Stimulated activated CD8-positive, alpha-beta memory T cell treated with anti-CD3 and anti-CD28 coated beads, Interleukin-15, amount 100 ng/mL, for 24 hours (primary cell): ENCODE measurements at places on chromosomes 11 and 22.

- DNase-seq: peak; percentile 14
Observed at GRCh38 chr11:17013548-17014320, 480 bp downstream of the PLEKHA7 start.

GRCh38 chr11:6556139-6556949 is 47.1 kb downstream of the RRP8 start:
- DNase-seq: no peak

DNA sequence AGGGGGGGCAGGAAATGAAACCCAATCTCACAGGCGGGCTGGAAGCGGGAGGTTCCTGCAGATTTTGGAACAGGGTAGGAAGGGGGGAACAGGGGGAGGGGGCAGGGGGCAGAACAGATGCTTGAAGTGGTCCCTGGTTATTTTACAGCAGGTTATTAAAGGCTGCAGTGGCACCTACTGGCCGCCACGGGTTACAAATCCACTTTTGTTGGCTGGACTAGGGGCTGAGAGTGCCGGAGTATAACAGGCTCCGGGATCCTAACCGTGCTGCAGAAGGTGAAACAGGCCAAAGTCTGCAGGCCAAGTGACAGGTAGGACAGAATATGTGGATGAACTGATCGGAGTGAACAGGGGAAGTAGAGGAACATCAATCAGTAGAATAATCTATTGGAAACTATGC is 2.5 kb downstream of the ROBO3 start:
- DNase-seq: no peak

GRCh38 chr11:59777104-59777503 is 21.9 kb downstream of the STX3 start:
- DNase-seq: no peak

DNA sequence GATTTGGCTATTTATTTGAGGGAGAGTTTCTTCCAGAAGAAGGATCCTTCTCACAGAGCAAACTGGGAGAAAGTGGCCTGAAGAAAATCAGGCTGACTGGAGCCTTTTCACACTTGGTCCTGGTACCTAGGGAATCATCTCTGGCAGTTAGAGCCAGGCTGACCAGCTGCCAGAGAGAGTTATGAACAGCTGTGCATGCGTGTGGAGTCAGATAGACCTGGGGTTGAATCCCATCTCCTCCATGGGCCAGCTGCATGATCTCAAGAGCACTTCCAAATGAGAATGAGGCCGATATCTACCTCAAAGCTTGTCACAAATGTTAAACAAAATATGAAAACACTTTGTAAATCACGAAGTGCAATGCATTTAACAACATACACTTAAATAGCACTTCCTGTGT is 390.0 kb downstream of the TENM4 start:
- no peak for DNase-seq

DNA sequence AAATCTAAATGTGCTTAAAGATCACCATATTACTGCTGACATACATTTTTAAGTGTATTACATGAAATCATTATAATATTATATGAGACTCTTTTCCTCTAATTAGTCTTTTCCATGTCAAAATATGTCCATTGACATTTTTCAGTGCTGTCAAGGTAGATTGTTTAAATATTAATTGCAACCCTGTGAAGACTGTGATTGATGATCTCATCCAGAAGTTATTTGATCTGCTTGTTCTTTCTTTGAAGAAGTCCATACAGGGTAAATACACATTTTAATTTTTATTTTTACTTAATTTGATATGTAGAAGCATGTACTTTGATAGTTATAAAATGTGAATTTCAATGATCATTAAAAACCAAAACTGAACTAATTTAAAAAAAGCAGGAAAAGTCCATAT is 38.4 kb downstream of the DYNC2H1 start:
- no peak for DNase-seq

DNA sequence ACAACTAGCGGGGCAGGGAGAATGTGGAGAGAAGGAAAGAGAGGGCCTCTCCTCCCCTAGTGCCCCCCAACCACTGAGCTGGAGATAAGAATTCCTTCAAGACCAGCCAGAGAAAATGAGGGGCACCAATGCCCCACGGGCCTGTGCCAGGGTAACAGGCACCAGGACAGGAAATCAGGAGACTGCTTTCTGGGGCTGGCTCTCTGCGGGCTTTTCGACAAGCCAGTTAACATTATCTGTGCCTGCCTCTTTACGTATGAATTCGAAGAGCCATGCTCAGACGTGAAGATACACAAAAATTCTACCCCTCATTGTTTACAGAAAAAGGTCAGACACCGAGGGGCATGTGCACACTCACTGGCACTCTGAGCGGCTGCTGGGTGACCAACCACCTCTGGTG is 52.1 kb downstream of the MYH9 start:
- DNase-seq: no peak

- DNase-seq: no peak
Observed at GRCh38 chr11:71342116-71342515, 89.7 kb upstream of the SHANK2 start.

- no peak for DNase-seq
Observed at GRCh38 chr11:24264868-24265267, 232.0 kb upstream of the LUZP2 start.

GRCh38 chr11:105491394-105491793 is 118.5 kb upstream of the GRIA4 start:
- DNase-seq: no peak

DNA sequence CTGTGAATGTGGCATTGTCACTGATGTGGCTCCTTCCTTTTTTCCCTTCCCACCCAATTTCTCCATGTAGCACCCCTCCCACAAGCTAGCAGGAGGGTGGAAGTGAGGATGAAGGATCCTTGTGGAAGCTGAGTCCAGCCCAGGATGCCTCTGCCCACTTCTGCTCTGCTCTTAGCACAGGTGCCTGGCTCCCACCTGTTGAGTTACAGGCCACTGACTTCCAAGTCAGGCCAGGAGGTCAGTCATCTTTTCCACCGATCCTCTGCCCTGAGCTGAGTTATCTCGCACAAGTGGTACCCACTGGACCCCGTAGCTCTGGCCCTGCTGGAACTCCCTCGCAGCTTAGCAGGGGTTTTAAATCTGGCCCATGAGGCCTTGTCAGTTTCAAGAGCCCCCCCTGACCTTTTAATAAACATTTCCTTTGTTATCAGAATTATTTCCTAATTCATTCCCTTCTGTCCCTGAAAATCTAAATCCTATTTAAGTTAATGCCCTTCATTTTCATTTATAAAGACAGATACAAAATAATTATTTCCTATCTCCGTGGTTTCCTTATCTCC is 125.3 kb upstream of the CADM1 start:
- DNase-seq: no peak

GRCh38 chr11:27179334-27179733 is 138.7 kb downstream of the BBOX1 start:
- DNase-seq: no peak

- no peak for DNase-seq
Observed at GRCh38 chr22:43110927-43111623, 525 bp downstream of the BIK start.

- no peak for DNase-seq
Observed at GRCh38 chr11:11985954-11986949, 22.2 kb downstream of the DKK3 start.

- DNase-seq: no peak
Observed at GRCh38 chr11:125514336-125515101, 18.5 kb upstream of the FEZ1 start.

- DNase-seq: no peak
Observed at GRCh38 chr11:123472236-123472935, 42.3 kb downstream of the GRAMD1B start.

DNA sequence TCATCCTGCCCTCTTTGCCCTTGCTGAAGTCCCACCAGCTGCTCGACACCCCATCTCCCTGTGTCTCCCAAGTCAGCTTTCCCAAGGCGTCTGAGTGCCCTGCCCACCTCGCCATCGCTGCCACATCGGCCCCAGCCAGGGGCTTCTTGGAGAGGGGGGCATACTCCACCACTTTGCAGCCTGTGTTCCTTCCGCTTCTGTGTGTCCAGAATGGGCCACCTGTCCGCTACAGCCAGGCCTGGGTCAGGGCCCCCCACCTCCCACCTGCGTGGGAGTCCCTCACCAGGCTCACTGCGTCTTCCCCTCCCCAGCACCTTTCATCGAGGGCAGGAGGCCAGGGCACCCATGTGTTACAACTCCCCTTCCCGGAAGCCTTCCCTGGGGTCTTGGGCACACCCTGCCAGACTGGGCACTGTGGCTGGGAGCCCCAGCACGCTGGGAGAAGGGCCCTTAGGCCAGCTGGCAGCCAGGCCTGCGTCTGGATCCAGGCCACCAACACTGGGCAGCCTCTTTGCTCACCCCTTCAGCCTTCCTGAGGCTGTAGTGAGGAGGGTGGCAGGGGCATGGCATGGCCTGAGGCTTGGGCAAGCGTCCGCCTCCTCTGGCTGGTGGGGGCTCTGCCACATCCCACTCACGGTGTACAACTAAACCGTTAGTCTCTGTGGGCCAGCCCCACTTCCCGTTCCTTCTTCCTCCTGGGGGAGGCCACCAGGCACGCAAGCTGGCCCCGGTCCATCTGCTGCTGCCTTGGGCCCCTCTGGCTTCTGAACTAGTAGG is 13.4 kb downstream of the CPT1A start:
- no peak for DNase-seq

DNA sequence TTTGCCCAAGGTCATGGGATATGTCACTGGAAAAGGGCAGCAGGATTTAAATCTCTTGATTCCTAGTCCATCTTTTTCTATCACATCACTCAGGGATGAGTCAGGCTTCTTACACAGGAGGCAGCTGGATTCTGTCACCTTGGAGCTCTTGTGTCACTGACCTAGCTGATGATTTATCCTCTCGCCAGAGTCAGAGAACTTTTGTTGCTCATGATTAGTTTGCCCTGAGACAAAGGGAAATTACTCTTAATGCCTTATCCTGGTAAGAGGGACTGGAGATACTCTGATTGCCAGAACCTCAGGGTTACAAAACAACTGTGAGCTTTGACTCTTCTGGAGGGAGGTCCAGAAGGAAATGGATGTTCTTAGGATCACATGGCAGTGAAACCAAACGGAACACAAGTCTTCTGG is 10.1 kb downstream of the COA4 start:
- DNase-seq: no peak

GRCh38 chr11:44324749-44325525 is 15.0 kb upstream of the ALX4 start:
- no peak for DNase-seq

- no peak for DNase-seq
Observed at GRCh38 chr22:19548964-19549363, 24.8 kb upstream of the CLDN5 start.

- DNase-seq: no peak
Observed at GRCh38 chr11:73259406-73260126, 12.6 kb upstream of the P2RY6 start.

DNA sequence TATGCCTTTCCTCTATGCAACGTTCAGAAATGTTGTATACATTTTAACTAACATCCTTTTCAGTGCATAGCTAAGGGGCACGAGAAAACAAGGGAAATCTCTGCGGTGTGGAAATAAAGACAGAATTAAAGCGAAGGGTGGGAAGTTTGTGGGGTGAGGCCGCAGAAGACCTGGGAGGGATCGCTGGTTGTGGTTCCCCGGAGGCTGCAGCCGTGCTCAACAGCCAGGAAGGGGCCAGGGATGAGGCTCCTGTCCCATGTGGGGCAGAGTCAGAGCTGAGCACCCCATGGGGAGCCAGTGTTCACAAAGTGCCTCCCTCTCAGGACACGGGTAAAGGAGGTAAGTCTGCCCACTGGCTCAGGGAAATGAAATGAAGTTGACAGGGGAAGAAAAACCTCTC is 67.5 kb downstream of the MYEOV start:
- DNase-seq: no peak

- DNase-seq: no peak
Observed at GRCh38 chr11:36053281-36053680, 109.4 kb downstream of the LDLRAD3 start.

- DNase-seq: no peak
Observed at GRCh38 chr11:124863137-124863825, 2.0 kb upstream of the ROBO3 start.

DNA sequence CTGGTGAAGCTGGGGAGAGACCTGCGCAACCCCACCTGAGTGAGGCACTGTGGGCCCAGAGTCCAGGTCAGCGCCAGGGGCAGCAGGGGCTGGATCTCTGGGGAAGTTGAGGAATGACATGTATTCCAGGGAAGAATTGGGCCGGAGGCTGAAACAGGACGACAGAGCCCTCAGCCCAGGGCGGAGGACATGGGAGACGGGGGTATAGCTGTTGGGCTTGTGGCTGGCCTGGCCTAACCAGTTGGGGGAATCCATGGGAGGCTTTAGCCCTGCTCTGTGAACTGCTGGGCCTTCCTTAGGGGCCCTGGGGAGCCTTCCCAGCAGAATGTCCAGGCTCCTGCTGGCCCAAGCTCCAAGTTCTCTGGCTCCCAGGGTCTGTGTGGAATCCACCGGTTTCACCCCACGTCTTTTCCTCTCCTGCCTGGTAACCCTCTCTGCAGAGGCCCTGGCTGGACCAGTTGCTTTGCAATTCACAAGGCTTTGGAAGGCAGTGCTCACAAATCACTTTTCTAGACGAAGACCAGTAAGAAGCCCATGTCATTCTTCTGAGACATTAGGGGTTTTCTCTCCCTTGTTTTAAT is 50.4 kb upstream of the KCNQ1OT1 start:
- DNase-seq: no peak

- DNase-seq: no peak
Observed at GRCh38 chr11:102320188-102320587, 2.9 kb downstream of the BIRC3 start.

DNA sequence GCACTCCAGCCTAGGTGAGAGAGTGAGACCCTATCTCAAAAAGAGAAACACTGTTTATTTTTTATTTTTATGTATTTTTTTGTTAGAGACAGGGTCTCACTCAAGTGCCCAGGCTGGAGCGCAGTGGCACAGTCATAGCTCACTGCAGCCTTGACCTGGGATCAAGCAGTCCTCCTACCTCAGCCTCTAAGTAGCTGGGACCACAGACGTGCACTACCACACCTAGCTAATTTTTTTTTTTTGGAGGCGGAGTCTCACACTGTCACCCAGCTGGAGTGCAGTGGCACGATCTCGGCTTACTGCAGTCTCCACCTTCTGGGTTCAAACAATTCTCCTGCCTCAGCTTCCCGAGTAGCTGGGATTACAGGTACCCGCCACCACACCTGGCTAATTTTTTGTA is 6.4 kb downstream of the RBX1 start:
- no peak for DNase-seq

- peak; percentile 97 for DNase-seq
Observed at GRCh38 chr11:66312549-66313320, 4.1 kb downstream of the CD248 start.
